Colonic mucosa (tissue), 4 donors: ENCODE measurements at places on chromosomes 2 and 18.

- no peaks in the 10 kb centered on the region for H3K4me1 ChIP-seq
- H3K27ac ChIP-seq, result no peak overlapping the region
Observed at GRCh38 chr18:34707670-34708069, 2.4 kb upstream of the DTNA start.

GRCh38 chr2:44275927-44276303 lies 635 bp downstream of the SLC3A1 start:
- no peaks in the 10 kb centered on the region for H3K4me1 ChIP-seq
- H3K4me3 ChIP-seq, result no peak overlapping the region
- H3K27ac ChIP-seq, result peak overlapping the region; percentile 69
- H3K27me3 ChIP-seq, result no peaks in the 10 kb centered on the region
- DNase-seq, result peak; percentile 56

DNA sequence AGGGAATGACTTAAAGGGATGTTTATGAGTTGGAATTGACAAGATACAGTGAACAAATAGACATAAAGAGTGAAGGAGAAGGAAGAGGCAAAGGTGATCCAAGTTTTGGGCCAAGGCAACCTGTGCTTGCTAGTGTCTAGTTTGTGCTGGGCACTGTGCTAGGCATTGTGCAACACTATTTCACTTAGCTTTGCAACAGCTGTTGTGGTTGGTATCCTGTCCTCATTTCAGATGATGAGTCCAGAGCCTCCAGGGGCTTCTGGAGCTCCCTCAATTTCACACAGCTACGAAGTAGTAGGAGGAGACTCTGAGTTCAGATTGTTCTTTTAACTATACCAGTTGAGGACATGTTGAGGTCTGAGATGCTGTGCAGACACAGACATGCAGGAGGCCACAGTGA lies 18.1 kb upstream of the LOXHD1 start:
- no peak overlapping the region for H3K4me3 ChIP-seq
- no peaks in the 10 kb centered on the region for H3K36me3 ChIP-seq
- DNase-seq, result no peak
- no peak overlapping the region for H3K27ac ChIP-seq
- H3K4me1 ChIP-seq, result no peaks in the 10 kb centered on the region

DNA sequence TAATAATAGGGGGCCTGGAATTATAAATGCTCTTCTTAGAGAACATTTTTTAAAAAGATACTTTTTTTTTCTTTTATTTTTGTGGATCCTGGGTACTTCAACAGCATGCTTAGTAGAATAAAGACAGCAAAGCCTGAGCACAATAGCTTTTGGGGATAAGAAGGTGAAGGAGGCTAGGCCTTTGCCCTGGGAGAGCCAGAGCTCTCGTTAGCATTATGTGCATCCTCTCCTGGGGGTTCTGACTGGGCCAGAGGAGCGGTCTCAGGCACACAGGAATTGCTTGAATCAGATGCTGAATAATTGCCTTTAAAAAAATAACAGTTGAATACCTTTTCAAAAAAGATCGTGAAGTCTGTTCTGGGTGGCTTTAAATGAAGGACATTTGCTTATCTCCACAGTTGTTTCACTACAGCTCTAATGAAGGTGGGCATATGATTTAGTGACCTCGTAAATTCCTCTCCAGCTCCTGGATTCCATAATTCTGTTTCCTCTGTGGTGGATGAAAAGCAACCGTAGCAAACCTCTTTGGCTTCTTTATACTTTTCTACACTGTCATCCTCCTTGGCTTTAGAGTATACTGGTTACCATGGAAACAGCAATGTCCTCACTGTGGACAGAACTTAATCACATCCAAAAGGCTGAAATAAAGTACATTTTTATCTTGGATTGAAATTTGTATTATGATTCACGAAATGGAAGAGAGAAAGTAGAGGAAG lies 133.8 kb downstream of the MAIP1 start:
- no peak overlapping the region for H3K4me3 ChIP-seq
- DNase-seq, result no peak
- H3K4me1 ChIP-seq, result no peaks in the 10 kb centered on the region
- H3K27ac ChIP-seq, result no peak overlapping the region

DNA sequence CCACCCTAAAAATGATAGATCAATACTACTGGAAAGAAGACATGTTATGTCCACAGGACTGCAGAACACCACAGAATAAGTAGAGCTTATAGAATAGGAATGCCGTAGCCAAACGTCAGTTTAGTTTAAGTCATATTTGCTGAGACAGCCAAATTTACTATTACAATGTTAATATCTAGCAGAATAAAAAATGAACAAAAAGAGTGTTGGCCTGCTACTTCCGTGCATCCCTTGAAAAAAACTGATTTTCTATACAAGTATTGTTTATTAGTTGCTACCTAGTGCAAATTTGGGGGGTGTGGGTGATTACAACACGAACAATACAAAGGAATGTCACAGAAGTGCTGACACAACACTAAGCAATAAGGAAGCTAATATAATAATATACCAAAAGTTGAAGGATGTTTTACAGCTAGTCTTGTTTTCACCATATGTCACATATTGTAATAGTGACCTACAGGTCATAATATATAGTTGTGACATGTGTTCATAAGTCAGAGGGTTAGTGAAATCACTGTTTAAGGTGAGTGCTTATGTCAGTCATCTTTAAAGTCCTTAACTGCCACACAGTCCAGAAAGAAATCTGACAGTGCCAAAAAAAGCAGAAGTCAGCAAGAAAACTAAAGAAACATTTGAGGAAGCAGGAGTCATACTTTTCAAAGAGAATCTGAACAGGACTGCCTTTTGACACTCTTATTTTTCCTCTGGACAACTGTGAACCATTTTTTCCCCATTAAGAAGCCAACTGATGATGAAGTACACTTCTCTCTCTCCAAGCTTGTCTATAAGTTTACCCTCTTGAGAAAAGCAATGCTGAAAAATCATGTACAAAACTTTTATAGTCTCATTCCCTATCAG lies 376.4 kb downstream of the ZEB2 start:
- H3K4me3 ChIP-seq, result no peak overlapping the region
- no peaks in the 10 kb centered on the region for H3K4me1 ChIP-seq
- H3K36me3 ChIP-seq, result no peaks in the 10 kb centered on the region

- H3K36me3 ChIP-seq, result no peaks in the 10 kb centered on the region
- no peaks in the 10 kb centered on the region for H3K4me1 ChIP-seq
- H3K27me3 ChIP-seq, result no peaks in the 10 kb centered on the region
- no peak overlapping the region for H3K4me3 ChIP-seq
- no peak overlapping the region for H3K27ac ChIP-seq
Observed at GRCh38 chr2:185428000-185428399, 310.6 kb upstream of the FSIP2 start.
